ENCODE measurements at places on chromosomes 5 and 9. TPM values are rescaled to one million over a fixed set of nuclear protein-coding genes. Genes with fewer than 3 reads are reported as not detected.

FAM169A gene
- total RNA-seq, result 45.0 TPM

GNG10 gene
- 55.6 TPM for total RNA-seq

NR5A1 gene
- 0.40 TPM for total RNA-seq

SV2C gene
- 0.05 TPM for total RNA-seq

SLC36A3 gene
- total RNA-seq, result not detected

ADAMTS12 gene
- total RNA-seq, result 1.3 TPM

LCN15 gene
- total RNA-seq, result not detected

KIAA0825 gene
- 15.8 TPM for total RNA-seq

- H3K36me3 ChIP-seq, result no peaks in the 10 kb centered on the region
- H3K4me3 ChIP-seq, result no peak overlapping the region
- H3K27me3 ChIP-seq, result no peaks in the 10 kb centered on the region
- H3K27ac ChIP-seq, result no peak overlapping the region
Observed at GRCh38 chr5:81878333-81878732, 93.5 kb upstream of the ATG10 start.

DNA sequence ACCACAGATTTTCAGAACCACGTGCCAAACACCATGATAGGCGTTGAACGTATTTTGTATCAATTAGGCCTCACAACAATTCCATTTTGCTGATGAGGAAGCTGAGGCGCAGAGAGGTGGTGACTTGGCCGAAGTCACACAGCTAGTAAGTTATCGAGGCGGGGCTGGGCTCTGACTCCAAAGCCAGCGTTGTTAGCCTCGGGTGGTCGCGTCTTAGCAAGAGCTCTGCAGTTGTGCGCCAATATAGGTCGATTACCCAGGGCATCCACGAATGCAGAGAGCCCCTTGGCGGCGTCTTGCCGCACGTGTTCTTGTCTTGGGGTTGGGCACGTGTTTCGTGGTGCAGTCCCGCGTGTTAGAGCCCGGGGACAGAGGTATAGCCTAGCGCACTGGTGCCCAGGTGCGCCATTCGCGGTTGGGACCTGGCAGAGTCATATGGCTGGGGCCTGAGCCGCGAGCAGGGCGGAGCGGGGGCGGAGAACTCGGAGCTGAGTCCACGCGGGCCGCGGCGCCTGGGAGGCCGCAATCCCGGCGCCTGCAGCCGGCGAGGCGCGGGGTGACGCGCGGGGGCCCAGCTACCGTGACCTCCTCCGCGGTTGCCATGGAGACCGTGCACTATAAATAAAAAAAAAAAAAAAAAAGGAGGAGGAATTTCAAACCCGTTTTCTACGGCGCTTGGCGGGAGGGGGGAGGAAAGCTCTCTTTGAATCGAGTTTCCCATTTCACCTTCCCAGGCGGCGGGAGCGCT lies 62.3 kb downstream of the CXXC5 start:
- peaks cover 24% of the 10 kb centered on the region for H3K4me1 ChIP-seq
- H3K27me3 ChIP-seq, result no peaks in the 10 kb centered on the region
- H3K27ac ChIP-seq, result no peak overlapping the region
- H3K36me3 ChIP-seq, result no peaks in the 10 kb centered on the region
- peak; percentile 74 for DNase-seq

- no peaks in the 10 kb centered on the region for H3K4me1 ChIP-seq
- DNase-seq, result no peak
- H3K4me3 ChIP-seq, result no peak overlapping the region
Observed at GRCh38 chr9:11966786-11967185, 726.4 kb upstream of the TYRP1 start.

GRCh38 chr9:74610523-74611061 lies 113.5 kb downstream of the RORB start:
- H3K4me3 ChIP-seq, result no peak overlapping the region
- H3K36me3 ChIP-seq, result no peaks in the 10 kb centered on the region
- H3K27me3 ChIP-seq, result no peaks in the 10 kb centered on the region
- DNase-seq, result no peak

DNA sequence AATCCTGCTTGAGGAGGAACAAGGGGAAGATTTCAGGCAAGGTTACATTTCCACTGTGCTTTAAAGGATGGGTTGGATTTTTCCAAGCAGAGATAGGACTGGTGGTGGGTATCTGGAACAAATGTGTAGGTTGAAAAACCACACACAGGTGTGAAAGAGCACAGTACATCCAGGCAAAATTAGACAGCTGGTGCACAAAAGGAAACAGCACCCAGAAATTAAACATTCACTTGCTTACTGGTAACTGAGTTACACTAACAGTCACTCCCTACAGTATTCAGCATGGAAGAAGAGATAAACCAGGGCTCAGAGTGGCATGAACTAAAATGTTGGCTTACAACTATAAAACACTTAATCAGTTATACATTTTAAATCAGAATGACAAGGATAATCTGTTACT lies 81.5 kb upstream of the RASEF start:
- DNase-seq, result no peak
- H3K4me3 ChIP-seq, result no peak overlapping the region
- no peaks in the 10 kb centered on the region for H3K36me3 ChIP-seq
- H3K4me1 ChIP-seq, result peaks cover 7% of the 10 kb centered on the region
- no peaks in the 10 kb centered on the region for H3K27me3 ChIP-seq
- no peak overlapping the region for H3K27ac ChIP-seq

GRCh38 chr9:120513825-120514396 lies 66.1 kb downstream of the CDK5RAP2 start:
- H3K27me3 ChIP-seq, result no peaks in the 10 kb centered on the region
- H3K27ac ChIP-seq, result no peak overlapping the region
- H3K4me3 ChIP-seq, result no peak overlapping the region
- H3K4me1 ChIP-seq, result no peaks in the 10 kb centered on the region
- peaks cover 14% of the 10 kb centered on the region for H3K36me3 ChIP-seq
- no peak for DNase-seq

DNA sequence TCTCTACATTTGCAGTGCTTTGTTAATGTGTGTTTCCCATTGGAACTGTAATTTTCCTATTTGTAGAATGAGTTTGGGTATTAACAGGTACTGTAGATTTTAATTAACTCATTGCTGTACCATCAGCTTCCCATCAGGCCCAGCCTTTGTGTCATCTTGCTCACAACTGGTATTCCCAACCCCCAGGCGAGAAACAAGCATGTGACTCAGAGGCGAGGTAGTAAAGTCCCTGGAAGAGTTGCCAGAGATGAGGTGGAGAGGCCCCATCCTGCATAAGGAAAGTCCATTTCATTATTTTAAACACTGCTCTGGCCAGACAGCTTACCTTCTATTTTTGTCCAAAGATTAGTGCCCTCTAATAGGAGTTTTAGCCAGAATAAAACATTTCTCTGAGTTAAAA lies 29.9 kb downstream of the ADCY2 start:
- H3K4me3 ChIP-seq, result no peak overlapping the region
- no peaks in the 10 kb centered on the region for H3K36me3 ChIP-seq
- no peaks in the 10 kb centered on the region for H3K27me3 ChIP-seq
- no peak overlapping the region for H3K27ac ChIP-seq

GRCh38 chr5:123951582-123951977 lies 439.6 kb downstream of the CSNK1G3 start:
- no peak for DNase-seq
- H3K4me3 ChIP-seq, result no peak overlapping the region
- H3K4me1 ChIP-seq, result no peaks in the 10 kb centered on the region
- no peaks in the 10 kb centered on the region for H3K27me3 ChIP-seq

GRCh38 chr5:79295029-79295428 lies 59.1 kb downstream of the JMY start:
- no peak overlapping the region for H3K27ac ChIP-seq
- peaks cover 12% of the 10 kb centered on the region for H3K36me3 ChIP-seq
- no peaks in the 10 kb centered on the region for H3K27me3 ChIP-seq
- peaks cover 34% of the 10 kb centered on the region for H3K4me1 ChIP-seq
- no peak overlapping the region for H3K4me3 ChIP-seq
- DNase-seq, result no peak

DNA sequence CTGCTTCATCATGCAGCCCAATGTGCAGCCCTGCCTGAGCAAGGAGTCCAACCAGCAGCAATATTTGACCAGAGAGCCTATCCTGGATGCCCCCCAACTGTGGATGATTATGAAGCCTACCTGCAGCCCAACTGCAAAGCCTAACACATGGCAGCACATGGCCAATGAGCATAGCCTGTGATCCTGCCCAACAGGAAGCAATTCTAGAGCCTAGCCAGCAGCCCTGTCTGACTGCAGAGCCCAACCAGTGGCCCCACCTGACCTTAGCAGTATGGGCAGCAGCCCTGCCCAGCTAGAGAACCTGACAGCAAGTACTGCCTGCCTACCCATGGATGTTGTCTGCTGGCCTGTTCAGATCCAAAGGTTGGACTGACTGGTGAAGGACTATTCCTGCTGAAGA lies 97.3 kb upstream of the SH3GL2 start:
- no peak overlapping the region for H3K27ac ChIP-seq
- no peaks in the 10 kb centered on the region for H3K4me1 ChIP-seq
- no peak for DNase-seq

- H3K4me3 ChIP-seq, result no peak overlapping the region
- H3K27ac ChIP-seq, result no peak overlapping the region
- no peaks in the 10 kb centered on the region for H3K36me3 ChIP-seq
- H3K4me1 ChIP-seq, result no peaks in the 10 kb centered on the region
- no peaks in the 10 kb centered on the region for H3K27me3 ChIP-seq
Observed at GRCh38 chr5:58107704-58108103, 352.2 kb downstream of the PLK2 start.

- no peaks in the 10 kb centered on the region for H3K27me3 ChIP-seq
- peaks cover 31% of the 10 kb centered on the region for H3K36me3 ChIP-seq
- H3K27ac ChIP-seq, result no peak overlapping the region
- H3K4me1 ChIP-seq, result no peaks in the 10 kb centered on the region
- DNase-seq, result no peak
Observed at GRCh38 chr9:123108976-123109375, 75.5 kb downstream of the GPR21 start.

DNA sequence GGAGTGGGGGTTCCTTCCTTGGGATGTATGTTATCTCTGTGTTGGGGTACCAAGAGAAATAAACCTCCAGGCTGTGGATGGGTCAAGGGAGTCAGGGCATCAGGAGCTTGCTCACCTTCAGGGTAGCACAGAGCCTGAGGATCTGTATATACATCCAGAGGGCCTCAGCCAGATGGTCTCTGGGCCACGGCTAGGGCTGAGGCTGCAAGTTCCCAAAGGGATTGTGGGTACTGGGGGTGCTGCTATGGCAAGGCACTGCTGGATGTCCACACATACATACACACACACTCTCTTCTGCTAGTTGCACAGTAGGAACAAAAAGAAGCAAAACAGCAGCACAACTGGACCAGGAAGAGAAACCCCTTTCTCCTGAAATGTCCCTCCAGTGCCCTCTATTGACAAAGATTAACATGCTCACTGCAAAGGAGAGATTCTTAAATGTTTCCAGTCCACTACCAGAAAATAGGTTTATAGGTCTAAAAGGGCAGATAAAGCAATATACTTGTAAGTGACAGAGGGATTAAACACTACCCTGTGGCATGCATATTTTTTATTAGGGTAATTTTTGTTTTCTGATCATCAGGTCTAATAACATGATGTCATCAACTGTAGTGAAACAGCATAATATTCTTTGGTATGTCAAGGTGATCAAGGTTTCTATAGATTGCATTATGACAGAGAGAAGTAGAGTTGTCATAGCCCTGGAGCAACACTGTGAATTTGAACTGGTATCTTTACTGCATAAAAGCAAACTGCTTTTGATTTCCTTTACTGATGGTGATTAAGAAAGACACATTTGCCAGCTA lies 56.3 kb upstream of the KCNN2 start:
- no peak overlapping the region for H3K27ac ChIP-seq
- H3K4me3 ChIP-seq, result no peak overlapping the region
- H3K4me1 ChIP-seq, result no peaks in the 10 kb centered on the region
- no peak for DNase-seq

- H3K27ac ChIP-seq, result peak overlapping the region; percentile 97
- H3K4me3 ChIP-seq, result peak overlapping the region; percentile 83
- H3K4me1 ChIP-seq, result peaks cover 12% of the 10 kb centered on the region
- no peaks in the 10 kb centered on the region for H3K36me3 ChIP-seq
- no peaks in the 10 kb centered on the region for H3K27me3 ChIP-seq
- no peak for DNase-seq
Observed at GRCh38 chr5:43482490-43483297, 971 bp downstream of the TMEM267 start.

- no peak for DNase-seq
- H3K4me3 ChIP-seq, result no peak overlapping the region
- no peaks in the 10 kb centered on the region for H3K27me3 ChIP-seq
- H3K4me1 ChIP-seq, result peaks cover 33% of the 10 kb centered on the region
- H3K36me3 ChIP-seq, result peaks cover 43% of the 10 kb centered on the region
- H3K27ac ChIP-seq, result no peak overlapping the region
Observed at GRCh38 chr9:35734096-35734495, 1.6 kb downstream of the CREB3 start.

- no peaks in the 10 kb centered on the region for H3K27me3 ChIP-seq
- peak overlapping the region; percentile 63 for H3K27ac ChIP-seq
- H3K4me3 ChIP-seq, result no peak overlapping the region
- peaks cover 16% of the 10 kb centered on the region for H3K4me1 ChIP-seq
- no peaks in the 10 kb centered on the region for H3K36me3 ChIP-seq
- DNase-seq, result peak; percentile 21
Observed at GRCh38 chr5:122844910-122845228, 544 bp upstream of the SNX24 start.

DNA sequence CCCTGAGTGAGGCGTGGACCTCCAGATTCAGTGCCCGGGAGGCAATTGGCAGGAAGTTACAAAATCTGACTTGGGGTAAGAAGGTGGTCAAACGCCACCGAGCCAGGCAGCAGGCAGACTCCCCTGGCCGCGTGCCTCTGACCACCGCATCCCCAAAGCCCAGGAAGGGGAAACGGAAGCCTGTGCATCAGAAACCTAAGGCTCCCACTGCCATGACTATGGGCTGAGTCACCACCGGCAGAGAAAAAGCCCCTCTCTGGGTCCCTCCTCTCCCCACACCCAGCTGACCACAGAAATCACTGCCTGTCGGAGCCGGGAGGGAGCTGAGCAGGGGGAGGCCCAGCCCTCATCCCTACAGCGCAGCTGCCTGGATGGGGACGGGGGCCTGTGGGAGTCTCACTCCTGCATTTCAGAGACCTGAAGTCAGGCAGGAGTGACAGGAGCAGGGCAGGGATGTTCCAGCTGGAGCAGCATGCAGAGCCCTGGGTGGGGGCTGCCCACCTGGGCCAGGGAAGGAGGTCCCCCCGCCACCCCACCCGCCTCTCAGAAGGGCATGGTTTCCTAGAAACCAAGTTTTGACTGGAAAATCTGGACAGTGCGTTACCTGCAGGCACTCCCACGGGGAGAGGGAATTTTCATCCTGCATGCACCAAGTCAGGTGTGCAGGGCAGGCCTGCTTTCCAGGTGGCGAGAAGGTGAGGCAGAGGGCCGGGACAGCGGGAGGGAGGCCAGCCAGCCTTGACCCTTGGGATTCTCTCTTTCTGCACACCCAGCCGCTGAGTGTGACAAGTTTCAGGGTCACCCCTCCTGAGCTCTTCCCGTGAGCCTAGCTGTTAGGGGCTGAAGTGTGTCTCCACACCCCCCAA lies 68.2 kb downstream of the LRSAM1 start:
- no peaks in the 10 kb centered on the region for H3K27me3 ChIP-seq
- H3K27ac ChIP-seq, result peak overlapping the region; percentile 47
- H3K4me3 ChIP-seq, result no peak overlapping the region
- H3K4me1 ChIP-seq, result peaks cover 22% of the 10 kb centered on the region
- H3K36me3 ChIP-seq, result peaks cover 44% of the 10 kb centered on the region

All from thyroid gland (tissue), 4 donors.